Stimulated activated CD4-positive, alpha-beta T cell treated with anti-CD3 and anti-CD28 coated beads, Interleukin-15, amount 100 ng/mL, for 48 hours (primary cell): ENCODE measurements at places on chromosomes 1 and 21.

DNA sequence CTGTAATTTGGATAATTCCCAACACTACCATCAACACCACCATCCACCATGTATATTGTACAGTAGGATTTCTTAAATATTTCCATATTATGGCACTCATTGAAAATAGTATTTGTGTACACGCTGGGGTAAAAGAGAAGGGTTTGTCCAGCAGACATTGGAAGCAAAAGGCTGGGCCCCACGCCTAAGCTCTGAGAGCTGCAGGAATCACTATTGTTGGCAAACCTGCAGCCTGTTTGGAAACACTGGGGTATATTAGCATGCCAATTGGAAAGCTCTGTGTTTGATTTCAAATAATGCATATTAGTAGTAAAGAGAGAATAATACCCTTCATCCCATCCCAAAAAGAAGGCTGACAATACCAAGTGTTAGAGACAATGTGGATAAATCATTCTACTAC is 81.5 kb upstream of the DPYD start:
- DNase-seq, result no peak

- no peak for DNase-seq
These were observed 247.5 kb downstream of the LMX1A start for GRCh38 chr1:165109013-165109412.

DNA sequence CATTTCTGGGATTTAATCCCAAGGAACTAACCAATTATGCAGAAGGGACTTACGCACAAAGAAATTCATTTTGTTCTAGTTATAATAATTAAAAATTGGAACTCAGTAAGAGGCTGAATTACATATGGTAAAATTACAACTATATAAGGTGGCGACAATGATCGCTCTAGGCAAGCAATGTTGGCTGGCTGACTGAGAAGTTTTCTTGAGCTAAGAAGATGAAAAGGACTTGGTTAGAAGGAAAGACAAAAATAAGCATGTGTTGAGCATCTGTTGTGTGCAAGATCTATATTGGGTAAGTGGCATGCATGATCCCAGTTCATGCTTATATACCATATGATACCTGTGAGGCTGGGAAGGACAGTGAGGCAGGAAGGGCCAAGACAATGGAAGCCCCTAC is 80.8 kb downstream of the FCRL5 start:
- DNase-seq, result no peak

DNA sequence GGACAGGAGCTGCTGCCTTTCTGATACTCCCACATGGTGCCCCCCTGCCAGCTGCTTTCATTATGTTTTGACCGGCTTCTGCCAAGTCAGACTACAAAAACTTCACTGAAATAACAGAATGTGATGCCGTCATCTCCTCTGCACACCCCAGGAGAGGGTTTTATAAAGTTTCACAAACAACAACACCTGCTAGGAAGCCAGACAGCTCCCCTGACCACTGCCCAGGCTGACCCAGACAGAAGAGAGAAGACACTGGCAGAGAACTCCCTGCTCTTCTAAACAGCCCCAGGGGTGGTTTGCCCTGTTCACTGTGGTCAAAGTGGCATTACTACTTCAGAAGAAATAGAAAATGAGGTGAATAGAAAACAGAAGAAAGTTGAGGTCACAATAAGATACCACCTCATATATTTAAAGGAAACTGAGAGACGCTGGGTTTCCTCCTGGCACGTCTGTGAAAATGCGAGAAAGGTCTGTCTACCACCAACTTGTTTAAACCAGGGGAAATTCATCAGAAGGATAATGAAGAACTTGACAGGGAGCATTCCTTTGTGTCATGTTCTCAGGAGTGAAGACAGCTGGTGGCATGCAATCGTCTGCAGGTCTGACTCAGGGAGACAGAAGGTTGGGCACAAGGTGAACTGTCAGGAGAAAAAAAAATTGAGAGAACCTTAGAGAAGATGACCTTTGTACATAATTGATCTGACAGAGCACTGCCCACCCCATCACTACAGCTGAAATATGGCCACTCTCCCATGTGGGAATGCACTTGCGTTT is 119.0 kb upstream of the NFIA start:
- DNase-seq, result no peak

DNA sequence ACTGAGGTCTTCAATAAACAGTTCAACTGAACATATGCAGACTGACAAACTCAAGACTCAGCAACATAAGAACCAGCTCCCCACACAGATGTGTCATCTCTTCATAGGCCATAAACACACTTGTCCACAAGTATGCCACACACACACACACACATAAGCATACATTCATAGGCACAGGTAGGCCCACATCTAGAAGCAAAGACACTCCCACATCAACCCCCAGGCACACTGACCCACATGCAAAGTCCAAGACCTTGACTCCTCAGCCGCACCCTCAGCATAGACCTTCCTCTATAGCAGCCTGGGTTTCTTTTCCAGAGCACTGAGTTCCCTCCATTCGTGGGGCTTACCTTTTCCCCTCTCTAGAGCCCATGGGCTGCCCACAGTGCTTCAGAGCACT is 1.4 kb downstream of the LAD1 start:
- DNase-seq, result no peak

GRCh38 chr1:165876121-165876520 is 48.7 kb downstream of the UCK2 start:
- DNase-seq, result no peak

DNA sequence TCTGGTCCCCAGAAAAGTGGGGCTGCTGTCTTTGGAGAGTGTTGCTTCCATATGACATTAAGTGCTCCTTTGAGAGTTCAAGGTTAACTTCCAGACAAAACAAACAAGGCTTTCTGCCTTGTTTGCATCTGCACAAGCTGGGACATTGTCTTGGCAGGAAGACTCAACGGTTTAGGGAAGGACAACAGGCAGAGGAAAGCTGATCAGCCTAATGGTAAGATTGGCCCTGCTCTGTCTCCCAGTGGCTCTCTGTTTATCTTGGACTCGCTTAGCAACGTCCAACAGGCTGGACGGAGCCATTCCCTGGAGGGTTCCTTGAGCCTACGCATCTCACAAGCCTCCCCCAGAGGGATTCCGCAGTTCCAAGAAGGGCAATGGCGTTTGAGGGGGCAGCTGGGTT is 62.2 kb upstream of the SLC44A3 start:
- DNase-seq, result no peak
